ENCODE measurements at places on chromosomes 3 and 15.

DNA sequence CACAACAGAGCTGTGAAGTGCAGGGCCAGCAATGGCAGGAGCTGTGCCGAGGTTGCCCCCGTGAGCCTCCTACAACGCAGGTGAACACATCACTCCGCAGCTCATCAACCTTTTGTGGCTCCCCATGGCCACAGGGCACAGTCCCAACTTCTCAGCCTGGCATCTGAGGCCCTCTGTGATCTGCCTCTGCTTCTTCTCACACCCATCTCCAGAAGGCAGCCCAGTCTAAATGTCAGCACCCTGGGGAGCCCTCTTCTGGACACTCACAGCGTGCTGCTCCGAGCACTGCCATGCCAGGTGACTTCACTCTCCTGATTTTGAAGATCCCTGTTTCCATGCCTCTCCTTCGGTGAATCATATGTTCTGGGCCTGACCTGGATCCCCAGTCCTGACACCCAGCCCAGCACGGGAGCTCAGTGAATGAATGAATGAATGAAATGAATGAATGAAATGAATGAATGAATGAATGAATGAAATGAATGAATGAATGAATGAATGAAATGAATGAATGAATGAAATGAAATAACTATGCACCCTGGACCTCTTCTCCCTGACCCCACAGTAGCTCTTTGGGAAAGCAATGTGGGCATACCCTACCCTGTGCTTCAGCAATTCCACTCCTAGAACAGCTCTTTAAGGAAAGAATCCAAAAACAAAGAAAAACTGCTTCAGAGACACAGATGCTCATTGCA lies 17.9 kb upstream of the SKIC8 start:
- DNase-seq = no peak

DNA sequence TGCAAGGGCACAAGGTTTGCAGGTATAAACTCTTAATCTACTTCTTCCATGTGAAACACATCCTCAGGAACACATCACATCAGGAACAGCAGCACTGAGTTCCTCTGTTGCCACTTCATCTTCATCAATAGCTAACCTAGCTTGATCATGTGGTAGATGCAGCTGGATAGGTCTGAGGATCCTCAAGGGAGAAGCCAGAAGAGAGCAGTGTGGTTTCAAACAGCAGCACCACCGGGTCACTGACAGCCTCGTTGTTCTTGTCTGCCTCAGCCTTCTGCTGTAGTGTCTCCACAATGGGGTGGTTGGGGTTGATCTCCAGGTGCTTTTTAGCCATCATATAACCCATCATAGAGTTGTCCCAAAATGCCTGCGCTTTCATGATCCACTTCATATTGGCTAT lies 58.8 kb downstream of the ADAM10 start:
- no peak for DNase-seq

DNA sequence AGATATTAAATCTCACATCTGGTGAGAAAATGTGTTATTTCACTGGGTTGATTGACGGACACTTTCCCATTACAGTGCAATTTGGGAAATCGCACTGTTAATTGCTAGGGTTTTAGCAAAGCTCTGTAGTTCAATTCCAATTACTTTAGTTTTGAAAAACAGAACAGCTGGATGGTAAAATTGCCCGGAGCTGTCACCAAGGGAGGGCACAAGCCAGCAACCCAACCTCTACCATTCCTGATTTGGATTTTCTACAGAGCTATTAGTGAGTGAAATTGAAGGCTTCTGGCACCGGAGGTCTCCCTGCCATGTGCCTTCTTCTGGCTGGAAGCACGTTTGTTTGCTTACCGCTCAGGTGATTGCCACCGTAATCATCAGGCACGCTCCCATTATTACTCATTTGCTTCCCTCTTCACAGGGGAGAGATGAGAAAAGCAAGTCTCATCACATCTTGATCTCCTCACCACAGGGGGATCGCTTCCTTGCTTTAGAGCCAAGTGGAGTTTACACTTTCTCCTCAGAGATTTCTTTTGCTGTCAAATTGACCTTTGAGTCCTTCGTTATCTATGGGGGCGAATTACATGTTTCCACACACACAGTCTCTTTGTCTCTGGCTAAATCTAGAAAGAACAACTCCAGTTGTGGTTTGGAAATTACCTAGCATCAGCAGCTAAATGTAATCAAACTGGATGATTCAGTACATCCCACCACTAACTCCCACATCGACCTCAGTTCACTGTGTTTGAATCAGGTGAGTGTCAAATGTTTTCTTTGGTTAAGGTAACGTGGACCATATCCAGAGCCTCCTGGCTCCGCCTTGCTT lies 421.7 kb upstream of the GOLIM4 start:
- DNase-seq = no peak

GRCh38 chr3:120113128-120114116 lies 19.2 kb upstream of the GSK3B start:
- DNase-seq = no peak

DNA sequence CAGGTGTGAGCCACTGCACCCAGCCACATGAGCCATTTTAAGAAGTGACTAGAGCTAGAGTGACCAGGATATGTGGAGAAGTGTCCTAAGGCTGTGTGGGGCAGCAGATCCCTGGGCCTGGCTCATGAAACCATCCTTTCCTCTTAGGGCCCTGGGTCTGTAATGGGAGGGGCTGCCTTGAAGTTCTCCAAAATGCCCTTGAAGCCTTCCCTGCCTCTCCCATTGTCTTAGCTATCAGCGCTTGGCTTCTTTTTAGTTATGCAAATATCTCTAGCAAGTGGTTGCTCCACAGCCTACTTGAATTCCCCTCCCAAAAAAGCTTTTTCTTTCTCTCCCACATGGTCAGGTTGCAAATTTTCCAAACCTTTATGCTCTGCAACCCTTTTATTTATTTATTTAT lies 112.4 kb upstream of the SPATA16 start:
- no peak for DNase-seq

GRCh38 chr3:34364335-34364734 lies 565.9 kb downstream of the PDCD6IP start:
- no peak for DNase-seq

- peak; percentile 39 for DNase-seq
Measured at GRCh38 chr15:40873694-40874561, at the start of gene RHOV. RHOV (minus strand) TSS chr15:40874234; CDS start chr15:40874139, 95 bp downstream.

GRCh38 chr3:126467611-126467955 lies 8.1 kb downstream of the ZXDC start:
- DNase-seq = no peak

DNA sequence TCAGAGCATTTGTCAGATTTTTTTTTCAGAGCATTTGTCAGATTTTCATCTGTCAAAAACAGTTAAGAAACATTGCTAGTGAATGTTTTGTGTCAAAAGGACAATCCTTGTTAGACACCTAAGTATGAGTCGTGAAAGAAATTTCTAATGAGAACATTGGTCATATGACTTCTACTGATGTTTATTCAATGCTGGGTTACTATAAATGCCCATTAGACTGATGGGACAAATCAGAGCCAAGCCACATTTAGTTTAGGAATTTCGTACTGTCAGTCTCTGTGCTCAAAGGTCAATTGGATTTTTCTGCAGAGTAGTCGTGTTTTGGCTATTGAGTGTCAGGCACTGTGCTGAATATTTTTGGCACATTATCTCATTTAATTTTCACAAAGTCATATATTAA lies 31.6 kb downstream of the TSC22D2 start:
- no peak for DNase-seq

- peak; percentile 76 for DNase-seq
Measured at GRCh38 chr3:50450209-50450921, 53.1 kb downstream of the CACNA2D2 start.

DNA sequence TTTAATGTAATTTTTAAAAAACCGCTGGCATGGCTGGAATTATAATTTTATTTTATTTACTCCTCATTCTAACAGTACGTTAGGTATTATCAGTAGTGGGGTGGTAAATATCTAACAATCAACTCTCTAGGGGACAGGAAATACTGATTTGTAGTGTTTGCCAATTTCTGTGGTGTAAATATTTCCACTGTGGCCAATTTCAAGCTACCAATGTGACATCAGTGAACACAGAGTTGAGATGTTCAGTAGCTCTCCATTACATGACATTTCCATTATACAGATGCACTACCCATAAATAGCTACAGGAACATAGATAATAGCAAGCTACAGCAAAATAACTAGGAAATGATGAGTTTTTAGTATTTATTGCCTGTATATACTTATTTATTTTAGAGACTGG lies 10.0 kb upstream of the ARL8B start:
- no peak for DNase-seq

- DNase-seq = no peak
Measured at GRCh38 chr3:126056681-126057500, 27.0 kb downstream of the SLC41A3 start.

GRCh38 chr15:29815000-29815710 lies 7.1 kb downstream of the TJP1 start:
- no peak for DNase-seq

DNA sequence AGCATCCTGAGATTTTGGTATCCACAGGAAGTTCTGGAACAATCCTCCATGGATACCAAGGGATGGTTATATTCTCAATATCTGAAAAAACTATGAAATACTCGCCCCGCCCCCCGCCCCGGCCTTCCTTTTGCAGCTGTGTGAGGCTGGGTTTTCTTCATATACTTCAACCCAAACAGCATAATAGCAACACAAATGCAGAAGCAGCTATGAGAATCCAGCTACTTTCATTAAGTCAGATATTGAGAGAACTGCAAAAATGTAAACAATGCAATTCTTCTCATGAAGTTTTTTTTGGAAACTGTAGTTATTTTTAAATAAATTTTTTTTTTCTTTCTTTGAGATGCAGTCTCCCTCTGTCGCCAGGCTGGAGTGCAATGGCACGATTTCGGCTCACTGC lies 10.9 kb upstream of the IDH2 start:
- no peak for DNase-seq

- DNase-seq = no peak
Measured at GRCh38 chr15:101476756-101477155, 12.8 kb downstream of the PCSK6 start.

DNA sequence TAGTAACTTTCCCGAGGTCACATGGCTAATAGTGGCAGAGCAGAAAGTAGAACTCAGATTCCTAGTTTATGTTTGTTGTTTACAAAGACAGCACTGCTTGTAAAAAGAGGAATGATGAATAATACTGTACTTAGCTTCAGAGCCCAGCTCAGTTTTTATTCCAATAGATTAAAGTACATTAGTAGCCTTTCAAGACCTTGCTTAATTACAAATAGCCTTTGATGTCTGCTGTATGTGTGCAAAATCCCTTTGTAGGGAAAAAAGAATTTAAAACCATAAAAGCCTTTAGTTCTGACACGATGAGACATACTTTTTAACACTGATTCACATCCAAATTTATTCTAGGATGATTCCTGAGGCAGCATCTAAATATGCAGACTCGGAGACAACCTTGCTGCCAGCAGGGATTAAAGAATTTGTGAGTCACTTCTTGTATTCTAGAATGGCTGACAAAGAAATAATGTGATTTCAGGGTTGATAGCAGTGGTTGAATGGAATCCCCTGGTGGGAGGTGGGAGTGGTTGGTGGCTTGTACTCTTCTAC lies 324.2 kb upstream of the TGFBR2 start:
- DNase-seq = no peak

GRCh38 chr3:103585809-103586208 lies 1151.0 kb downstream of the ZPLD1 start:
- no peak for DNase-seq

- no peak for DNase-seq
Measured at GRCh38 chr15:38080651-38081275, 146.3 kb downstream of the TMCO5A start.

GRCh38 chr3:66121318-66121717 lies 82.6 kb upstream of the MAGI1 start:
- DNase-seq = no peak

- DNase-seq = no peak
Measured at GRCh38 chr3:148230473-148230872, 467.2 kb upstream of the AGTR1 start.

DNA sequence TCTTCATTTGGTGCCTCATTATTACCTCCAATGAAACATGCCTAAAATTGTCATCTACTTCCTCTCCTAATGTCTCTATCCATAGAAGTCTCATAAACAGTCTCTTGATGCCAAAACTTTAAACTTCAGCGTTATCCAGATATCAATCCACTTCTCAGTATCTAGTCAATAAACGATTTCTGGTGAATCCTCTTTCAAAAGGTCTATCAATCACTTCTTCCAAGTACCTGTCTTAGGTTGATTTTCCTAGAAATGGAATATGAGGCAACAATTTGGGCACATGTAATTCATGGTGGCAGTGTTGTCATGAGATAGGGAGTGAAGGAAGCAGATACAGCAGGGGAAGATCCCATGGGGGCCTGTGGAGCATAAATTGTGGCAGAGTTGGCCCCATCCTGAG lies 348.5 kb upstream of the POU1F1 start:
- DNase-seq = no peak

DNA sequence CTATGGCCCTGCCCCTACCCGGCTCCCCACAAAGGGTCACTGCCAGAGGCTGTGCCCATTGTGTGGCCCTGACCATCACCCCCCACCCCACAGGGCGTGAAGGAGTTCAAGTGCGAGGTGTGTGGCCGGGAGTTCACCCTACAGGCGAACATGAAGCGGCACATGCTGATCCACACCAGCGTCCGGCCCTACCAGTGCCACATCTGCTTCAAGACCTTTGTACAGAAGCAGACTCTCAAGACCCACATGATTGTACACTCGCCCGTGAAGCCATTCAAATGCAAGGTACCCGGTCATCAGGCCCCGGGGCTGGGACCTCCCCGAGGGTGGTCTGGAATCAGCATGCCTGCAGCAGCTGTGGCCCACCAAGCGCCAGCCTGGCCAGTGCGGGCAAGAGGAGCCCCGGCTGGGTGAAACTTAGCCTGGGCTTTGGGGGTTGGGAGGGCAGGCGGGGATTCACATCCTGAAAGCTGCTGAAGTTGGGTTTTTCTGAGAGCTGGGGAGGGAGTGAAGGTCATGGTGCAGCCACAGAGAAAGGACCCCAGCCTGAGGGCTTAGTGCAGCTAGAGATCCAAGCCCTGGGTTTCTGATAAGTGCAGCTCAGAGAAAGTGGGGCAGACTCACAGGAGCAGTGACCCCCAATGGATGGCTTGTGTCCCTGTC lies 29.2 kb downstream of the IDH2 start:
- DNase-seq = no peak

- DNase-seq = no peak
Measured at GRCh38 chr3:25038271-25038670, 389.8 kb upstream of the RARB start.
